ENCODE measurements at places on chromosomes 12 and 14. TPM values are rescaled to one million over a fixed set of nuclear protein-coding genes. Genes with fewer than 3 reads are reported as not detected.
A peak's percentile ranks its signal among the peaks of the same experiment; 100 is the strongest.

Gene SYNE2
- 86.7 TPM for total RNA-seq

DNA sequence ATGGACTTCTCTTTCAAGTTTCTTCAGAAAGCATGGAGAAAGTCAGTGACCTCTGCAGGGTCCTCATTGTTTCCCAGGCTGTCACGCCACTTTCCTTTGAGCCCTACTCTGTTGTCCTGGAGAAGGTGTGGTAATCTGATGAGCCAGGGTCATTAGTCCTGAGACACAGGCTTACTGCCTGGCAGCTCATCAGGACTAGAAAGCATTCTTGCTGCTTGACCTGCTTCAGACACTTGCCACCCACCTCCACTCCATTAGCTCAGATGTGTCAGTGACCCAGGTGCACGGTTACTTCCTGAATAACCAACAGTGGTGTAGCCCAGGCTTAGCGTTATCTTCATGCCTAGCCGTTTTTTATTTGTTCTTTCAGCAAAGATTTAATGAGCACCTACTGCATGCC lies 93.9 kb downstream of the FGD4 start:
- no peak for DNase-seq

DNA sequence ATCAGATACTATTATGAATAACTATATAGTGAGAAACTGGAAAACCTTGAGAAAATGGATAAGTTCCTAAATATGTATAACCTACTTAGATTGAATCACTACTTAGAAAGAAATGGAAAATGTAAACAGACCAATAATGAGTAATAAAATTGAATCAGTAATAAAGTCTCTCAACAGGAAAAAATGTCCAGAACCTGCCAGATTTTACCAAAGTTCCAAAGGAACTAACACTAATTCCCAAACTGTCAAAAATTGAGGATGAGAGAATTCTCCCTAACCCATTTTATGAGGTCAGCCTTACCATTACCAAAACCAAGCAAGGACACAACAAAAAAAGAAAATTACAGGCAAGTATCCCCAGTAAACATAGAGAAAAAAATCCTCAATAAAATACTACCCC lies 272.0 kb downstream of the RPAP3 start:
- no peak for DNase-seq

- DNase-seq = no peak
Observed at GRCh38 chr14:51253880-51254279, 13.8 kb downstream of the TMX1 start.

- DNase-seq = peak; percentile 61
Observed at GRCh38 chr14:100871234-100872186, 32.0 kb downstream of the RTL1 start.

DNA sequence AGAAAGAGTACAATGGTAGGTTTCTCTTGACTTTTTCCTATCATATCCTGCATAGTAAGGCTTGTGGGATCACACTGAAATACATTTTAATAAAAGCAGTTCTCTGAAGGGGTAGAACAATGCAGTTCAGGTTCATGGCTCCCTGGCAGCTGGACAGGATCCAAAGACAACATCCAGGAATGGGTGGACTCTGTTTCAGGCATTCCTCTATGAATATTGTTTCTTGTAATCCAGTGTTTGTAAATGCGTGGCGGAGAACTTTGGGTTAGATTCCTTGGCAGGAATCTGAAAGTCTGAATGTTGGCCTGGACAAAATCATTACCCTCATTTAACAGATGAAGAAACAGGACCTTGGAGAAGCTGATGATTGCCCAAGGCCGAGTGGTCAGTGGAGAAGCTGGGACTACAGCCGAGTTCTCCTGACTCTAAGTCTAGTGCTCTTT lies 43.5 kb downstream of the SYNE2 start:
- no peak for DNase-seq

GRCh38 chr14:105102893-105103292 lies 37.7 kb upstream of the GPR132 start:
- DNase-seq = no peak

Data from natural killer cell treated with Interleukin-12 subunit alpha and Interleukin-12 subunit beta and Interleukin-15 and Interleukin-18, amount 100 ng/mL, for 72 hours (primary cell).